ENCODE measurements at places on chromosomes 16 and 17.

DNA sequence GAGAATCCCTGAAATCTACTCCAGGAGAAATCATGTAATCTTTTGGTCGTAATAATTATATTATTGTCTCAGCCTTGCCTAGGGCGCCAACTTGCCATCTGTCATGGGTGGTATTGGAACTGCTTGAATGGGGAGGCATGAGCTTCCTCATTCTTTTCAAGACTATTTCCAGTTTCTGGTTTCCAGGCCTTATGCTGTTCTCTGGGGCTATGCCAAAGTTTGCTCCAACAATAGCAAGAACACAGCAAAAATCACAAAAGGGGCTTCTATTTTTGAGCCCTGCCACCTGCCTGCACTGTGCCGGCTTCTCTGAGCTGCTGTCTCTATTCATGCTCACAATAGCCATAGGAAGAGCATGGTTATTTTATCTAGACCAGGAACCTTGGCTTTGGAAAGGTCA, 111.7 kb downstream of the SPECC1 start:
- no peak for DNase-seq

DNA sequence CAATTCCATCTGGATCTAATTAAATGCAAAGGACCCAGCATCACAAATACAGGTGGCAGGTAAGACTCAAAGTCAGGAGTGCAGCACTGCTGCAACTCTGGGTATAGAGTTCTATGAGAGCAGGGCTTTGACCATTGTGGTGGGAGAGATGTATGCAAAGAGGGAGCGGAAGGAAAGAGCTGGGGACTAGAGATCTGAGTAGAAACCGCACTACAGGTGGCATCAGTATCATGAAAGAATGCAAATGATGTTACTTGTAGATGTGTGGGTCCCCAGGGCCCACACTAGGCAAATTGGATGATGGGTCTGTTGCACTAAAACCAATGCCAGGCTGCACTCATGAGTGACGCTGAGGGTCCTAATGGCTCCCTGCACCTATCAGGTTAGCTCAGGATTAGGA, 287.1 kb upstream of the ASIC2 start:
- DNase-seq: no peak

GRCh38 chr16:68469796-68470460, 21.6 kb upstream of the SMPD3 start:
- no peak for DNase-seq

- no peak for DNase-seq
Observed at GRCh38 chr16:2497695-2498484, 15.9 kb upstream of the ATP6V0C start.

DNA sequence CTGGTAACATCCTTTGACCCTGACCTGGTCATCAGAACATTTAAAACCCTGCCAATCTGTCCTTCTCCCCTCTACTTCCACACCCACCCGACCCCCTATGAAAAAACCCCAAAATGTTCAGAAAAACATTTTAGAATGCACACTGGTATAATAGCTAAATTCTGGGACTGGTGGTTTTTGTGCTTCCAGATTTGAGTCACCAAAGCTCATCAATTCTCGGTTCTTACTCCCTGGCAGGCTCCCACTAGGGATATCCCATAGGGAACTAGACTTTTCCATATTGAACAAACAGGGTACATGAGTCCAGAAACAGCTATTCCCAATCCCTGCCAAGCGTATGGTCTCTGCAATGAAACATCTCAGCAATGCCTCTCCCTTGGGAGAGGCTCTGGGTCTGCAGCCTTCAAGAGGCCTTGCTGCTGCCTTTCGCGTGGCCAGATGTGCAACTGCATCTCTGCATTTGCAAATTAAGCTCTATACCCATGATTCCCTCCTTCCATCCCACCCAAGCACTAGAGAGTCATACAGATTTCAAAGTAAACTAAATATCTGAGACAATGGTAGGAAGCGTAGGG, 67.7 kb downstream of the SMG6 start:
- no peak for DNase-seq

DNA sequence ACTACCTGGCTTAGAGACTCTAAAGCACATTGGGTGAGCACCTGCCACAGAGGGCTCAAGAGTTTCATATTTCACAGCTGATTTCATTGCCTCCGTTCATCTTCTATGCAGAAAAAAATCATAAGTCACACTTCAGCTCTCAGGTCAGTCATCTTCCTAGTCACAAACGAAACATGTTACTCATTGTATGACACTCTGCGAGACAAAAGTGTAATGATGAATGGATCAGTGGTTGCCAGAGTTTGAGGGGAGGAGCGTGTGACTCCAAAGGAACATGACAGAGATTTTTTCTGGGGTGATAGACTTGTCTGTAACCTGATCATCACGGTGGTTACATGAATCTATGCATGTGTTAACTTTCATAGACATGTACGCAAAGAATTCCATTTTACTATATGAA, 195.2 kb upstream of the CNTNAP4 start:
- no peak for DNase-seq

DNA sequence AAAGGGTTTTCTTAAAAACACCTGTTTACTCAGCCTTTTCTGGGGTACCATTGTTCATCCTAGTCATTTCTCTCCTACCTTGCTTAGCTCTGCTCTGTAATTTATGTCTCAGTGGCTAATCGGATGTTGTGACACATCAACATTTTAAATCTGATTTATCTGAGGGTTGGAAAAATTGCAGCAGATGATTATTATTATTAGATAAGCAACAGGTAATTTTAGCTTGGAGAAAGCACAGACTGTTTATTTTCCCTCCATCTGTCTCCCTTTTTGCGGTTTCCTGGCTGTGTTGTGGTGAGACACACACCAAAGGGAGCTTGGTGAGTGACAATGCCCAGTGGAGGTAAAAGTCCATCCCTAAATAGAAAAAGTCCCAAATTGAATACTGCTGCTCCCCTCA, 389.9 kb downstream of the UTP18 start:
- DNase-seq: no peak

- peak; percentile 37 for DNase-seq
Observed at GRCh38 chr16:53809088-53809932, 105.4 kb downstream of the FTO start.

- DNase-seq: no peak
Observed at GRCh38 chr16:73285436-73286201, 237.7 kb upstream of the ZFHX3 start.

GRCh38 chr17:2157675-2158395, 102.9 kb downstream of the HIC1 start:
- DNase-seq: peak; percentile 73

DNA sequence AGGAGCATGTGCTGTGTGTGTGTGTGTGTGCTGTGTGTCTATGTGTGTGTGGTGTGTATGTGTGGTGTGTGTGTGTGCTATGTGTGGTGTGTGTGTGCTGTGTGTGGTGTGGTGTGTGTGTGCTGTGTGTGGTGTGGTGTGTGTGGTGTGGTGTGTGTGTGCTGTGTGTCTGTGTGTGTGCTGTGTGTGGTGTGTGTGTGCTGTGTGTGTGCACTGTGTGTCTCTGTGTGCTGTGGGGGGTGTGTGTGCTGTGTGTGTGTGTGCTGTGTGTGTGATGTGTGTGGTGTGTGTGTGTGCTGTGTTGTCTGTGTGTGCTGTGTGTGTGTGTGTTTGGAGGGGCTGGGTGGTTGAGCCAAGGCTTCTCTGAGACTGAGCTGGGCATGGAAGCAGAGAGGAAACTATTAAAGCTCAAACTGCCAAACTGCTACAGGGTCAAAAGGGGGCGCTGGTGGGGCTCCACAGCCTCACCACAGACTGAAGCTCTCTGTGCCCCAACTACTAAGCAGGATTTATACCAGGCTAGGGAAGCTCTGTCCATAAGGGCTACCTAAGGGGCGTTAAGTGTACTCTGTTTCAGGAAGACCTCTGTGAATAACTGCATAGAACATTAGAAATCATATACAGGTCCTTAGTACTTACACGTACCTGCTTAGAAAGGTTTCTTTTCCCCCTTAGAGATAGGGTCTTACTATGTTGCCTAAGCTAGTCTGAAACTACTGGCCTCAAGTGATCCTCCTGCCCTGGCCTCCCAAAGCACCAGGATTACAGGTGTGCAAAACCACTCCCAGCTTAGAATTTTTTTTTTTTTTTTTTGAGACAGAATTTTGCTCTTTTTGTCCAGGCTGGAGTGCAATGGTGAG, 27.8 kb upstream of the GHDC start:
- no peak for DNase-seq

DNA sequence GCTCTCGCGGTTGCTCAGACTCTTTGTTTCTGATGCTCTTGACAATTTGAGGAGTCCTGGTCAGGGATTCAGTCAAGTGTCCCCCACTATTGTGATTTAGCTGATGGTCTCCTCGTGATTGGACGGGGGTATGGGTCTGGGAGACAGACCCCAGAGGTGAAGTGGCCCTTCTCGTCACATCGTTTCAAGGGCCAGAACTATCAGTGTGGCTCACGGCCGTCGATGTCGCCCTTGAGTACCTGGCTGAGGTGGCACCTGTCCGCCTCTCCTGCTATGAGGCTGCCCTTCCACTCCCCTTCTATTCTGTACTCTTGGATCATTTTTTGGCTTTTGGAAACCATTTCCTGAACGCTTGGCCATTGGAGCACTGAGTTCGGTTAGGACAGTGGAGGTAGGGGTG, 7.4 kb upstream of the MEAK7 start:
- no peak for DNase-seq

GRCh38 chr17:34173241-34173640, 81.8 kb upstream of the CCL2 start:
- no peak for DNase-seq

DNA sequence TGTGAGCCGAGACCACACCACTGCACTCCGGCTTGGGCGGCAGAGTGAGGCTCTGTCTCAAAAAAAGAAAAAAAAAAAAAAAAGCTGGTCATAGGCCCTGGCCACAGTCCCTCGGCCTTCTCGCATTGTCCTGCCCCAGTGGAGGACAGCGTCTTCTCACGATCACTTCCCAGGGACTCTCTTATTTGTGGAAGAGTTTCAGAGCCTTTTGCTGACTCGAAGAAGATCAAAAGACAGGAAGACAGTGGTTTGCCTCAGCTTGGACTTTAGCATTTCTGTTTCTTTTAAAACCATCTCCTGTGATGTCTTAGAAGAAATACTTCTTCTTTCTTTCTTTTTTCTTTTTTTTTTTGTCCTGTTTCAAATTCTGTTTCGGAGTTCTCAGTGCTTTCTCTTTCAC, 210.0 kb downstream of the FTO start:
- DNase-seq: no peak

DNA sequence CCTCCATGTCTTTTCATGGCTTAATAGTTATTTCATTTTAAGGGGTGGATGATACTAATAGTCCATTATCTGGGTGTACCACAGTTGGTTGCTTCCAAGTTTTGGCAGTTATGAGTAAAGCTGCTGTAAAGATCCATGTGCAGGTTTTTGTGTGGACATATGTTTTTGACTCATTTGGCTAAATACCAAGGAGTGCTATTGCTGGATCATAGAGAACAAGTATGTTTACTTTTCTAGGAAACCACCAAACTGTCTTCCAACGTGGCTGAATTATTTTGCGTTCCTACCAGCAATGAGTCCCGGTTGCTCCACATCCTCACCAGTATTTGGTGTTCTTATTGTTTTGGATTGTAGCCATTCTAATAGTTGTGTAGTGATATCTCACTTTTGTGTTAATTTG, 181.9 kb downstream of the SPECC1 start:
- DNase-seq: no peak

All from SK-N-MC (cell line).